Stimulated activated CD8-positive, alpha-beta memory T cell treated with anti-CD3 and anti-CD28 coated beads, Interleukin-7, amount 100 ng/mL, for 4 hours (primary cell): ENCODE measurements at places on chromosomes 2 and 18.

- DNase-seq, result no peak
Observed at GRCh38 chr2:211724933-211725332, 813.7 kb downstream of the ERBB4 start.

DNA sequence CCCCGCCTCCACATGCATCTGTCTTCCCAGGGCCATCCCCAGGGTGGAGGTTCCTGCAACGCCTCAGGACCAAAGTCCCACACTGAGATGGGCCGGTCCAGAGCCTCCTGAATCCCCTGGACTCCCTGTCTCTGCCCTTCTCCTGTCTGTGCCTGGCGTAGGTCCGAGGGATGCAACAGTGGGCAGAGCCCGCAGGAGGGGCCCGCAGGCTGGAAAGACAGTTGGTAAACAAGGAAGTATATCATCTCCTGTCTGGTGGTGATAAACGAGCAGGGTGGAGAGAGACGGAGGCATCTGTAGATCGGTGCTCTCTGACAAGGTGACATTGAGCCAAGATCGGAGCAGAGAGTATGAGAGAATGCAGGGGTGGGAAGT lies 72.6 kb upstream of the RAB6C start:
- no peak for DNase-seq

DNA sequence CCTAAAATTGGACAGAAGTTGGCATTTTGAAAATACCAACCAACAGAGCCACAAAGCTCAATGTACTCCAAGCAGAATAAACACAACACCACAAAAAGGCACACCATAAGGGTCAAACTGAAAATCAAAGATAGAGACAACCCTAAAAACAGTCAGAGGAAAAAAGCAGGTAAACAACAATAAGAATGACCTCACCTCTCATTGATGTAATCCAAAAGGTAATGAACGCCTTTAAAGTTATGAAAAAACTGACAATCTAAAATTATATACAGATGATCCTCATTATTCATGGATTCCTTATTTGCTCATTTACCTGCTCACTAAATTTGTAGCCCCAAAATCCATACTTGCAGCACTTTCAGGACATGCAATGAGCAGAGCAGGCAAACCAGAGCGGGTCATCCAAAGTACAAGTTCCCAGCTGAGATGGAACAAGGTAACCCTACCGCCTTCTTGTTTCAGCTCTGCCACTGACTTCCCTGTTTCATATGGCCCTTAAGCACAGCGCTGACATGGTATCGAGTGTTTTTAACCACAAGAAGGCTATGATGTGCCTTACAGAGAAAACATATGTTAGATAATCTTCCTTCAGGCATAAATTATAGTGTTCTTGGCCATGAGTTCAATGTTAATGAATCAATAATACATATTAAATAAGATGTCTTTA lies 17.0 kb downstream of the RTN4 start:
- no peak for DNase-seq

DNA sequence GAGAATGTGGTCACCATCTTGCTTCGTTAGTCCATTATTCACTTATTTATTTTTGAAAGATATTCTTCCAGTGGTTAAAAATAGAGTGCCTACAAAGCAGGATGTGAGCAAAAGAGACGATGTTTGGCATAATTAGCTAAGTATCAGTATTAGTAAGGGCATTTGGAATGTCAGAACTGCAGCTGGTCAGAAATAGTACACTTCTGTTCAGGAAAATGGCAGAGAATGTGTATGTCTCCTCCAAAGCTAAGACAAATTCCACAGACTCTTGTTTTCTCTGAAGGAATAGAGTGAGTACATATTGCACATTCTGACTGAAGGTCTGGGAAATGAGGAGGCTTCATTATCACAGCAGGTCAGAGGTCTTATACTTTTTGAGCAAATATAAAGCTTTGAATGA lies 209.0 kb downstream of the L3MBTL4 start:
- DNase-seq, result no peak

- no peak for DNase-seq
Observed at GRCh38 chr2:52345082-52345481, 1313.2 kb upstream of the NRXN1 start.

DNA sequence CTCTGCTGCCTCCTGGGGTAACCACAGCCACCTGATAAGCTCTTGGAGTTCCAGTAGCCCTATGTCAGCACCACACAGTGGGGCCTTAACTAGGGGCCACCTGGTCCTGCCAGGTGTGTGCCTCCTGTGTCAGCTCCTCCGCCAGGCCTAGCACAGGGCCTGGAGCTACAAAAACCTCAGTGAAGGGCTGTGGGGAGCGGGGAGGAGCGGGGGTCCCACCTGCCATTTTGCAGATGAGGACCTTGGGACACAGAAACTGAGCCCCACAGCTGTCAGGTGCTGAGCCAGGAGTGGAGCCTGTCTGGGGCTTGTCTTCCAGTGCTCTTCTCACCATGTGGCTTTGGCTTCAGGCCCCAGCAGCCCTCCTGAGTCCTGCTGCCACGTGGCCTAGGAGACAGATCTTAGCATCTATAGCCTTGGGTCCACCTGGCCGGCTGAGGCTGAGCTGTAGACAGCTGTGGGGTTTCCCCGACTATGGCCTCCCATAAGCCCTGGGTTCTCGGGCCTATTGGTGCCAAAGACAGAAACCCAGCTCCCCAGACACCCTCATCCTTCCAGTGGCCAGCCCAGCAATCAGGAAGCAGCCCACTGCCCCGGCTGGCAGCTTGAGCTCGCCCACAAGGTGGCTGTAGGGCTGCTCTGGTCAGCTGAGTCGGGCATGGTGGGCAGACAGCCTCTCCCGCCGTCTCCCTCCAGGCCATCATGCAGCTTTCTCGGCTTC lies 104.5 kb upstream of the MCFD2 start:
- no peak for DNase-seq
